ENCODE measurements at places on chromosomes 5 and 9.
A peak's percentile ranks its signal among the peaks of the same experiment; 100 is the strongest.

DNA sequence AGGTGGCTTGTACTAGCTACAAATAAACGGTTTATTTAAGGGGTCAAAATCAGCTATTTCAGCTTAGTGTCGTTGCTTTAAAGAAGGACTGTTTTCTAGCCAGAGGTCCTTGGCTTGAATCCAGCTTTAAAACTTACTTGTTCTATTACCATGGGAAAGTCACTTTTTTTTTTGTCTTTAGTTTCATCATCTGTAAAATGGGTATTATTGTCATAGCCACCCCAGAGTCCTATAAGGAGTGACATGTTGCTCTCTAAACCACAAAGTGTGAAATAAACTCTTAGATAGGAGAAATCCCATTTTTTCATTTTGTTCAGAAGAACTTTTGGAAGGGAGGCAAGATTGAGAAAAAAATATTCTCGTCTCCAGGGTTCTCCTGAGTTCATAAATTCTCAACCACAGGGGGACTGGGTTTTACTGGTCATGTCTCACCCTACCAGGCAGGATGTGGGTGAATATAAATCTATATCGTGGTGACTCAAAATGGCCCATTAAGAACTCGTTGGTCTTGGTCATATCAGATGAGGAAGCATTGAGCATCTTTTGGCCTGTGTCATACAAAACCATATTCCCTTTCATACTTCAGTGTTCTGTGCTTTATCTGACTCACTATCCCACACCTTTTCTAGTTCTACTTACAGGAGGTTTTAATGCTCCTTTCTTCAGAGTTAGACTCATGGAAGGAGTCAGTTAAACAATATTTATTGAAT lies 202.7 kb upstream of the NR3C1 start:
- DNase-seq: no peak

DNA sequence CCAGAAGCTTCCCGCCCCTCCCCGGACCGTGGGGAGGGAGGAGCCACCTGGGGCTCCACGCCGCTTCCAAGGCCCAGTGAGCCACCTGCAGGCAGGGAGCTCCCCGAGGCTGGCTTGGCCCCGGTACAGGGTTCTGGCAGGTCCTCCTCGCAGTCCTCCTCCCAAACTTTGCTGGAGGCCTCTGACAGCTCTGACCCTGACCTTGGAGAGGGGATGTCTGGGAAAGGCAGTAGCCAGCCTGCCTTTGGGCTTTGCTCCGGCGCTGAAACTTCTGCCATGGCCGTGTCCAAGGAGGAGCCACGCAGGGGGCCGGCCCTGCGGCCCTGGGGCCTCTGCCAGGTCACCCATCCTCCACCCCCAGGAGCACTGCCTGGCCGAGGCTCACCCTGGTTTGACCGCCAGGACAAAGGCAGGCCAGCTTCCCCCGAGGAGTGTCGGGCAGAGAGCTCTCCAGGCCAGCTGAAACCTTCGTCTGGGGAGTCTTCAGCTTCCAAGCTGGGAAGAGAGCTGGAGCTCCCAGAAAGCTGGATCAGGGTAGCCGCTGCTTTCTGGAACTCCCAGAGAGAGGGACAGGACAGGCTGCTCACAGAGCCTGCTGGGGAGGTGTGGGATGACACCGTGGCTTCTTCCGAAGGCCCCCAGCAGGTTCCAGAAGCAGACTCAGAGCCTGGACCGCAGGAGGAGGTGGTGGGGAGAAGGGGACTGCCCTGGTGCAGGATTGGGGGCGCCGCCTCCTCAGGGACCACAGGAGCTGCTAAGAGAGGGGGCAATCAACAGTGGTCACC lies 9.0 kb upstream of the QSOX2 start:
- no peak for DNase-seq

- DNase-seq: no peak
Observed at GRCh38 chr5:59479086-59479485, 414.4 kb downstream of the PDE4D start.

GRCh38 chr5:130323804-130324454 lies 419.7 kb downstream of the CHSY3 start:
- DNase-seq: no peak

GRCh38 chr5:142931896-142932686 lies 161.9 kb downstream of the ARHGAP26 start:
- no peak for DNase-seq

DNA sequence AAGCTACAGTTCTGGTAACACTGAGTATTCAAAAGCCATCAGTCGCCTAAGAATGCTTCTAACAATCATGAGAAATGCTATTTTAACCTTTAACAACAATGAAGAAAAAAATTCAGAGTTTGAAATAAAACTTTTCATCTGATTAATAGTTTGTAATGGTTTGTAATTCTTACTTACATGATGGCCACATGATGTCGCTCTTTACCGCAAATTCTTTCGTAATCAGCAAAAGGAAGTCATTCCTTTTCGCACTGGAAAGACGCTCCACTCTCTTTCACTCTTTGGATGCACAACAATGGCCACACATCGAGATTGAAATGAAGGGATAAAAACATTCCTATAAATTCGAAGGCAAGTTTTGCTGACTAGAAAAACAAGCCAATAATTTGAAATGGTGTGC lies at the start of gene PCDHA7:
Gene PCDHA7 (plus strand): TSS at position 277 of the 400 bp plus-strand sequence. CDS start 115 bp downstream, at position 392.
- no peak for DNase-seq

- DNase-seq: no peak
Observed at GRCh38 chr5:56685503-56686217, 129.7 kb upstream of the MAP3K1 start.

DNA sequence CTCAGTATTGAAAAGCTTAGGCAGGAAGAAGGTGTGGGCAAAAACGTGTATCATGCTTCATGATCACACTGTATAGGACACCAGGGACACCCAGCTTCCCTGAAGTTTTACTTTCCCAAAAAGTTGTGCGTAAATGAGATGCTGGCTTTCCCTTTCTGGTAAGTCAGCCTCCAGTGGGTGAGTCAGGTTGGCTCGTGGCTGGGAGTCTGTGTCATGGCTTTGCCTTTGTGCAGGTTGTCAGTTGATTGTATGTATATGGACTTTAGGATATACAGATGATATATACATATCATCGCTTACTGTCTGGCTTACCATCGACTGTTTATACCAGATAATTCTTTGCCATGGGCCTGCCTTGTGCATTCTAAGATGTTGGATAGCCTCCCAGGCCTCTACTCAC lies 34.2 kb downstream of the ADRB2 start:
- DNase-seq: no peak

GRCh38 chr5:172503925-172504700 lies 49.8 kb upstream of the SH3PXD2B start:
- DNase-seq: no peak

- no peak for DNase-seq
Observed at GRCh38 chr5:128782446-128782845, 182.8 kb upstream of the SLC27A6 start.

DNA sequence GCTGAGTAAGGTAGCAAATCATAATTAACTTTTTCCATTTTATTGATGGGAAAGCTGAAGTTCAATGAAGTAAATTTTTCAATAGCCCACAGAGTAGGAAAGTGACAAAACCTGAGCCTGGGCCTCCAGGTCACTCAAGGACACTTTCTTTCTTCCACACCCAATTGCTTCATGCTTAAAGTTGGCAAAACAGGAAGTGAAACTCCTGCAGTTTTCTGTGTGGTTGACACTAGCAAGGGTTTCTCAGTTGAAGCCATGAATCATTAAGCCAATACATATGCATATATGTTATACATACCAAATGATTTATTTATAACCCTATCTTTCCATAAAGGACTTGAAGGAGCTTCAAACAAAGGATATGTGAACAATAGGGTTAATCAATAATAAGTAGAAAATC lies 13.9 kb downstream of the TLR4 start:
- DNase-seq: no peak

DNA sequence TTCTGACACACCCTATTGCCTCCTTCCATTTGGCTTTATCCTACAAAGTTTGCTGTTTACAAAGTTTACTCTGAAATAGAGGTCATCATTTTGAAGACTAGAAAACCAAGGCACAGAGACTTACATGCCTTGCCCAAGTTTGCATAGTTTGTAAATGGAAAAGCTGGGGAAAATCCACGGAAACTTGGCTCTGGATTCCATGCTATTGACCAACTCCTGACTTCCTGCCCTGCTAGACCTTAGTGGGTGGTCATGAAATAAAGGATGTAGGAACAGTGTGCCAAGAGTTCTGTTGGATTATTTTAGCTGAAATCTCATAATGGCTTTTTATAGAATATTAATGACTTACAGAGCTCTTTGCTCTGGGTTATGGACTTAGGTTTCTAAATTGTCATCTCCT lies 69.5 kb downstream of the GRIA1 start:
- DNase-seq: no peak

GRCh38 chr9:93117924-93118862 lies 15.9 kb downstream of the NINJ1 start:
- no peak for DNase-seq

DNA sequence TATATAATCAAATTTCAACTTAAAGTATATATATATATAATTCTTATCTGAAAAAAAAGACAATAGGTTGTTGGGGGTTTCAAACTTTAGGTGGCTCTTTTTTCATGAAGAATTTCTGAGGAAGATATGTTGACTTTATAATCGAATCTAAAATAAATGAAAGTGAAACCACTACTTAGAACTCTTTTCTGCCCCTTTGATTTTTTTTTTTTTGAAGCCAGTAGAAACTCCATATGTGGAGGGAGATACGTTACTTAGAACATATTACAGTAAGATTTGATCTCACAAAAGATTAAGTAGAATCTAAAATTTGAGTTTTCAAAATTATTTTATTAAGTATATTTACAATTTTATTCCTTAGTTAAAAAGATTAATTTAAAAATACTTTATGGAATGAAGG lies 96.9 kb downstream of the ATG10 start:
- no peak for DNase-seq

GRCh38 chr9:122466456-122466855 lies 11.3 kb downstream of the OR1J1 start:
- DNase-seq: no peak

GRCh38 chr5:168851902-168852321 lies 272.7 kb upstream of the PANK3 start:
- peak; percentile 52 for DNase-seq

DNA sequence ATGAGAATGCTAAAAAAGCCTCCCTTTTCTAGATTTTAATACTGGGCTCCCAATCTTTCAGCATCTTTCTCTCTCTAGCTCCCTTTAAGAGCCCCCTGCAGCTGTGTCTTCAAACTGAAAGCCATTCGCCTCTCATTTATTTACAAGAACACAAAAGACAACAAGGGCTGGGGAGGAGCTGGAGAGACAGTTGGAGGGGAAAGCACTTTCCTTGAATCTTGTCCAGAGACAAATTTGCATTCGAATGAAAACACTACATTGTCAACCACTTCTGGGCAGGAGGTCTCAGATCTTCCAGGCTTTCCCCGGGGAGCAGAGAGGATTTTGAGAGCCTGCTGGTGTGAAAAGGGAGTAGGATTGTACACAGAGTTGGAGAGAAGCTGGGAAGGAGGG lies 518.3 kb downstream of the CTNND2 start:
- no peak for DNase-seq

GRCh38 chr9:93143830-93144530 lies 9.9 kb upstream of the NINJ1 start:
- peak; percentile 26 for DNase-seq

DNA sequence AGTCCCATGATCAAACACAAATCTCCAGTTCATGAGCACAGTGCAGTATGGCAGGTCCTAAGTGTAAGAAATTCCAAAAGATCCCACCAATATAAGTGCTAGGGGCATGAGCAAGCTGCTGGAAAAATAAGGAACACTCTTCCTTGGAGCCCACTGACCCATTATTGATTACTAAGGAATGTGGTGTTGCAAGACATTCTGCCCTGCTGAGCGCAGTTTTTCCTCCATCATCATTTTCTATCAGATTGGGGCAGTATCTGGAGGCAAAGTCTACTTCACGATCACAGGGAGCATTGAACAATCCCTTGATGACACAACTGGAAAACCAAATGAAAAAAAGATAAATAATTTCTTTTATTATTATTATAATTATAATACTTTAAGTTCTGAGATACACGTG lies 129.2 kb downstream of the UGCG start:
- DNase-seq: no peak

GRCh38 chr5:137506296-137506695 lies 7.2 kb upstream of the SPOCK1 start:
- DNase-seq: no peak

- DNase-seq: no peak
Observed at GRCh38 chr9:122816163-122816867, 12.1 kb downstream of the PDCL start.

DNA sequence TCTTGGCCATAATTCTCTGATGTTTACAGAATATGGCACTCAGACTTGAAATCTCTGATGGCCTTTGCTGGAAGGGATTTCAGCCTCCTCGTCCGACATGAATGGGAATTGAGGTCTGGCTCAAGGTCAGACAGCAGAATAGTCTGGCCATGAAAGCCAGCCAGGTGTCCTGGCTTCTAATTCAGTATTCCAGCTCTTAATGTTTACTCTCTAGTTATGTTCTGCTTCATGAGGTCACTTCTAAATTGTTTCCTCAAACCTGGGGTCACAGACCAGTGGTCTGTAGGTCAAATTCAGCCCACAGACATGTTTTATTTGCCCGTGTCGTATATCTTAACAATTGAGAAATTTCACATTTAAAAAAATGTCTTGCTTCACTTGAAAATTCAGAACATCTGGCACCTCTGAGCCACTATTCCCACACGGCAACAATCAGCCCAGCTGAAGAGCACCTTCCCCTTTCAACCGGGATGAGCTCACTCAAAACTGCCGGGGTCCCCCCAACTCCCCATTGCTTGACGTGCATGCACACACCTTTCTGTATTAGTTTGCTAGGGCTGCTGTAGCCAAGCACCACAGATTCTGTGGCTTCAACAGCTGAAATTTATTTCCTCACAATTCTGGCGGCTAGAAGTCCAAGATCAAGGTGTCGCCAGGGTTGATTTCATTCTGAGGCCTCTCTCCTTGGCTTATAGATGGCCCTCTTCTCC lies 243.5 kb downstream of the ENC1 start:
- peak; percentile 7 for DNase-seq

DNA sequence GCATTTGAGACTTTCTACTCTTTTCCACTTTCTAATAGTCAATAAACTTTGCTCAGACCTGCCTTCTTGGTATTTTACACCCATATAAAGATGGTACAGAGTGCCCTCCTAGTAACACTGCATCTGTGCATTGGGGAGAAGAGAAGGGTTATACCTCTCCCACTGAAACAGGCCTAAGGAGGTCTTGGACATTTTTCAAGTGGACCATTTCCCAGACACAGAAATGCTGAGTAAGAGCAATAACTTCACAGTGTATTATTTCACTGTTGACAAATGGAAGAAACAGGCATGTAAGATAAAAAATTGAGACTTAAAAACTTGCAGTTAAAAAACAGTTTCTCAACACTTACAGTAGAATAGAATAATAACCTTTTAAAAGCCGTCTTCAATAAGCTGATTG lies 1224.0 kb upstream of the CDH18 start:
- no peak for DNase-seq

- DNase-seq: no peak
Observed at GRCh38 chr5:39178171-39178570, 41.2 kb downstream of the FYB1 start.

- DNase-seq: no peak
Observed at GRCh38 chr9:14560194-14560593, 133.0 kb downstream of the ZDHHC21 start.

Data from DMS79 treated with DMSO at 0.1 percent for 48 hours (cell line).